ENCODE measurements at places on chromosomes 3 and 15. TPM values are rescaled to one million over a fixed set of nuclear protein-coding genes. Genes with fewer than 3 reads are reported as not detected.

- H3K36me3 ChIP-seq = no peaks in the 10 kb centered on the region
- H3K4me3 ChIP-seq = no peak overlapping the region
- DNase-seq = no peak
- no peak overlapping the region for H3K27ac ChIP-seq
Observed at GRCh38 chr3:143535994-143536784, 312.1 kb downstream of the SLC9A9 start.

RASGRF1 gene
- total RNA-seq = not detected

TERC gene
- 207 TPM for total RNA-seq

SLC28A2 gene
- total RNA-seq = under 0.01 TPM

DNA sequence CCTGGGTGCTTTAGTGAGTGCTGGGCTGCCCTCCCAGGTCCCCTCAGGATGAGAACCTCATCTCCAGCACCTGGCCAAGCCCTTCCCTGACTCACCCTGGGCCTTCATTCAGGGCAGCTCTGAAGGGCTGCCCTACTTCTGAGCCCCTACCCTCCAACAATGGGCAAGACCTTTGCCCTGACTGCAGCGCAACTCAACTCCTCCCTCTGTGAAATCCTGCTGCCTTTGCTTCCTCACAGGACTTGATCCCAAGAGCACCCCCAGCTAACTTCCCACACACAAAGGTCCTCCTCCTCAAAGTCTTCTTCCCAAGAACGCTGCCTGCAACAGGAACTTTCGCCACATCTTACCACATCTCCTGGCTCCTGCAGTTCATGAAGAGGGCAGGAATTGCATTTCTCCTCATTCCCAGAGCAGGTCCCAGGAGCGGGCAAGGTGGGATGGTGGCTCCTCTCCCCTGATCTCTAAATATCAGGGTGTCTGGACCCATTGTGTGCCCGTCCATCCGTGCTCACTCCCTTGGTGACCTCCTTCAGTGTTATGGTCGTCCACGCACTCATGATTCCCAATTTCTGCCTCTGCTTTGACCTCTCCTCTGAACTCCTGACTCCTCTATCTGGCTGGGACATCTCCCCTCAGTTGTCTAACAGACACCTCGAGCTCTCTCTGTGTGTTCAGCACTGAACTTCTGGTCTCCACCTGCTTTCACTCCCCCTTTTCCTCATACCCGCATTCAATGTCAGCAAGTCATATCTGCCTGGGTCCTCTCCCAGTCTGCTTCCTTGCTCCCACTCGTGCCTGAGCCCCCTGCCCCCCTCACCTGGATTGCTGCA lies 4.5 kb upstream of the SSUH2 start:
- H3K27me3 ChIP-seq = no peaks in the 10 kb centered on the region
- no peak overlapping the region for H3K27ac ChIP-seq
- no peaks in the 10 kb centered on the region for H3K36me3 ChIP-seq
- H3K4me1 ChIP-seq = no peaks in the 10 kb centered on the region

DNA sequence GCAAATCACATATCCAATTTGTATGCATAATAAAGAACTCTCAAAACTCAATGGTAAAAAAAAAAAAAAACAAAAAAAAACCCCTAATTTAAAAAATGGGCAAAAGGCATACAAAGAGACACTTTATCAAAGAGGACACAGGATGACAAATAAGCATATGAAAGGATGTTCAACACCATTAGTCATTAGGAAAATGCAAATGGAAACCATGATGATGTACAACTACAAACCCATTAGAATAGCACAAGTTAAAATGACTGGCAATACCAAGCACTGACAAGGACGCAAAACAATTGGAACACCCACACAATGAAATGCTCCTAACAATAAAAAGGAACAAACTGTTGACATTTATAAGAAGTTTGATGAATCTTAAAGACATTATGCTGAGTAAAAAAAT lies 63.4 kb upstream of the ADAMTS17 start:
- DNase-seq = no peak
- no peaks in the 10 kb centered on the region for H3K27me3 ChIP-seq
- H3K27ac ChIP-seq = no peak overlapping the region
- no peak overlapping the region for H3K4me3 ChIP-seq
- H3K4me1 ChIP-seq = no peaks in the 10 kb centered on the region

PTH1R gene
- total RNA-seq = 7.2 TPM

MRAS gene
- total RNA-seq = 2.6 TPM

DNA sequence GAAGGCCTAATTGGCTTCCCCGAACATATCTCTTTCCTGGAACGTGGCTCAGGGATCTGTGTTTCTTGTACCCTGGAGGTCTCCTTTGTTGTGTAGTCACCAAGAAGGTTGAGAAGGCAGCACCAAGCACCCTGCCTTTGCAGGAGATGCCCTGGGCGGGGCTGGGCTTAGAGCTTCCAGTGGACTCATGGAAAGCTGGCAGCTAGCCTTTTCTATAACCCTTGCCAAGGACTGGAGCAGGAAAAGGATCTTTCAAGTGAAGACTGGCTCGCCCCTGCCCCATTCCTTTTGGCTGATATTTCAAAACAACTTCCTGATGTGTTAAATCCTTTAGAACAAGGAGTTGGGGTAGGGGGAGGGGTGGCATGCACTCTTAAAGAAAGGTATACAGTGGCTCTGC lies 58.9 kb upstream of the EPHA6 start:
- H3K36me3 ChIP-seq = no peaks in the 10 kb centered on the region
- DNase-seq = no peak
- H3K4me1 ChIP-seq = no peaks in the 10 kb centered on the region

USP19 gene
- 36.4 TPM for total RNA-seq

DNA sequence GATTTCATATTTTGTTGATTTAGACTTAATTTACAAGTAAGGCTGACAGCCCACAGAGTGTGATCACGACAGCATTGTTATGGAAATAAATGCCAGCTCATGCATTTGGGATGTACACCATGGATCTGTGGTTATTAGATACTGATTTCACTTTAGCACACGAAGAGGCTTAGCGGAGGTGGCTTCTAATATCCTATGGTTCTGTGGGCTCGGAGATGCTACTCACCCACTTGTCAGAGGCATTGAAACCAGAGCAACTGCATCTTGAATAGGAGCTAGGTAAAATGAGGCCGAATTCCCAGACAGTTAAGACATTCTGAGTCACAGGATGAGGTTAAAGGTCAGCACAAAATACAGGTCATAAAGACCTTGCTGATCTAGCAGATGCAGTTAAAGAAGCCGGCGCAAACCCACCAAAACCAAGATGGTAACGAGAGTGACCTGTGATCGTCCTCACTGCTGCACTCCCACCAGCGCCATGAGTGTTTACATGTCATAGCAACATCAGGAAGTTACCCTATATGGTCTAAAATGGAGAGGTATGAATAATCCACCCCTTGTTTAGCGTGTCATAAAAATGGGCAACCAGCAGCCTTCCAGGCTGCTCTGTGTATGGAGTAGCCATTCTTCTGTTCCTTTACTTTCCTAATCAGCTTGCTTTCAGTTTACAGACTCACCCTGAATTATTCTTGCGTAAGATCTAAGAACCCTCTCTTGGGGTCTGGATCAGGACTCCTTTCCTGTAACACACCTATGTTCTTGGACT lies 117.5 kb downstream of the PGPEP1L start:
- no peak overlapping the region for H3K27ac ChIP-seq
- H3K4me1 ChIP-seq = no peaks in the 10 kb centered on the region
- H3K36me3 ChIP-seq = no peaks in the 10 kb centered on the region
- DNase-seq = no peak
- no peak overlapping the region for H3K4me3 ChIP-seq
- no peaks in the 10 kb centered on the region for H3K27me3 ChIP-seq

DNA sequence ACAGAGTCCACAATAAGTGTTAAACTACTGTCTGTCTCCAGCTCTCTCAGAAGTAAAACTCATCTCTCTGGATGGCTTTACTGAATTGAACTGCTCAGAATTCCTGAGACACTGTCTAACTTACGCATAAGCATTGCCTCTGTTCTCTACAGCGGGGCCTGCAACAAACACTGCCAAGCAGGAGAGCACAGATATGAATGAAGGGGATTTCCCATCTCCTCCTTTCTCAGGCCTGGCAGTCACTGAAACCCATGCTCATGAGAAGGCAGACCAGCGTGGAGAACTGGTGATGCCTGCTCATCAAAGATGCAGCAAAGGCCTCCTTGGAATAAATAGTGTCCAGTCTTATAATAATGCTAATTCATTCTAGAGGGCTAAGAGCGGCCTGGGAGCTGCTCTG lies 10.3 kb downstream of the RASGRP1 start:
- no peaks in the 10 kb centered on the region for H3K27me3 ChIP-seq
- H3K27ac ChIP-seq = no peak overlapping the region
- no peaks in the 10 kb centered on the region for H3K4me1 ChIP-seq
- no peak overlapping the region for H3K4me3 ChIP-seq
- no peaks in the 10 kb centered on the region for H3K36me3 ChIP-seq
- DNase-seq = no peak

DNA sequence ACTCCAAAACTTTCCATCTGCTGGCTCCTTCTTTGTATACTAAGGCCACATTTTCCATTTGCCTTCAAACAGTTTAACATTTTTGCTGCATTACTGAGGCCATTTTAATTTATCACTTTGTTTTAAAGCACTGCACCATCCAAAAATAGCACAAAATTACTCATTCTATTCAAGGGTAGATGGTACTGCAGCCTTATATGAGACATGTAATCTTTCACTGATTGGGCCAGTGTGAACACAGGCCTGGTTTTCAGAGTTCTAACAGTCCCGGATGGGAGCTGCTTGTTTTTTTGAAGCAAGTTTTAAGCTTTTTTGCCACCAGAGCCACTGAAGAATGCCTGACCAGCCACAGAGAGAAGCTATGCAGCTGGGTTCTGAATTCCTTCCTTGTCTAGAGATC lies 172.3 kb upstream of the TSC22D2 start:
- DNase-seq = no peak
- H3K27me3 ChIP-seq = no peaks in the 10 kb centered on the region
- H3K36me3 ChIP-seq = no peaks in the 10 kb centered on the region
- no peak overlapping the region for H3K27ac ChIP-seq

HOMER2 gene
- 4.3 TPM for total RNA-seq

DNA sequence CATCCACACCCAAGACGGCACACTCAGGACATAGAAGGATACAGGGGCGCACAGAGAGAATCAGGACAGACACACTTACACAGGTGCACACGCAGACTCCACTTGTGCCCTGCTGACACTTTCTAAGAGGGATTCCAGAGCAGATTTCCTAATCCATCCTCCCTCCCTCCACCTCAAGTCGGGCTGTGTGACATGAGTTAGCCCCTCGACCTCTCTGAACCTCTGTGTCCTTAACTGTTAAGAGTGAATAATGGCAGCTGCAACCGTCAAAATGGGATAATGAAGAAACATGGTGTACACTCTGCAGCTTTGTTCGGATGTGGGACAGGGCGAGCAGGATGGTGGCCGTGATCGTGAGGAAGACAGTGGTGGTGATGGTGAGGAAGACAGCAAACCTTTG lies 100.1 kb downstream of the CPN2 start:
- H3K4me1 ChIP-seq = peaks cover 13% of the 10 kb centered on the region
- no peaks in the 10 kb centered on the region for H3K27me3 ChIP-seq
- DNase-seq = no peak
- H3K36me3 ChIP-seq = no peaks in the 10 kb centered on the region

TRPC1 gene
- total RNA-seq = 4.7 TPM

Data from liver (tissue), 10 donors.